Dorsolateral prefrontal cortex (tissue), 122 donors: ENCODE measurements at places on chromosomes 7 and 10.

- no peak for DNase-seq
These were observed 7.4 kb downstream of the NRCAM start for GRCh38 chr7:108448584-108449505.

DNA sequence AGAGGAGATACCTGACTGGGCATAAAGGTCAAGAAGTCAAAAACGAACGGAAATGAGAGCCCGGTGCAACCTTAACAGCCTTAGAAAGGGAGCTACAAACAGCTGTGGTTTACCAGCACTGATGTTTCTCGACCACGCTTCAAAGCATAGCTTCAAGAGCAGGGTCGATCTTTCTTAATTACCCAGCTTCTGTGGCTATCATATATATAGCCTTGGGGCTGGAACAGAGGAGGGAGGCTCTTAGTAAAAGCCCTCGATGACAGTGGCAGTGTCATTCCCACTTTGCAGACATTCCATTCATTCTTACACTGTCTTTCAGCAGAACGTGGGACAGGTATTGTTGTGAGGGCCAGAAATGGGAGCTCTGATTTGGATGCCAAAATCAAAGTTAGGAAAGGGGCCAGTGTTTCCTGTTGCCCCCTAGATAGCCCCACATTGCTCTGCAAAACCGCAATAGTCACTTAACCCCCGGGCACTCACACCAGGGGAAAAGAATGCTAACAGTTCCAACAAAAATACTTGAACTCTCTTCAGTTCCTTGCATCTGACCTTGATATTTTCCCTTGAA lies 141.5 kb downstream of the MTPAP start:
- no peak for DNase-seq

GRCh38 chr7:79268730-79269129 lies 184.7 kb downstream of the MAGI2 start:
- no peak for DNase-seq

- no peak for DNase-seq
These were observed 1.1 kb upstream of the TNKS2 start for GRCh38 chr10:91797048-91797690.

DNA sequence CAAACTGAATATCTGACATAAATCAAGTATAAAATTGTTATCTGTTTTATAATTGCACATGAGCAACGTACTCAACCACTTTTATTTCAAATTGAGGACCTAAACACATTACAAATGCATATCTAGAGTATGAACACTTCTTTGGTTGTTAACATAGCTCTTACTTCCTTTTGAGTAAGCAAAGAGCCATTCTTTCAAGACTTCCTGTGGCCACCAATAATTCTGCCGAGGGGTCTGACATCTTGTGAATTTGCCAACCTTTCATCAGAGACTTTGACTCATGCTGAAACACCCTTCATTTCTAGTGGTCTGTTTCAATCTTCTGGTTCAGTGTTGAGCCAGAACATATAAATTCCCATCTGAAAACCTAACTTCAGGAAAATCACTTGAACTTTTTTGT lies 59.4 kb downstream of the CDK14 start:
- DNase-seq = no peak

- peak; percentile 57 for DNase-seq
These were observed 26.1 kb upstream of the GPAM start for GRCh38 chr10:112209684-112210131.

DNA sequence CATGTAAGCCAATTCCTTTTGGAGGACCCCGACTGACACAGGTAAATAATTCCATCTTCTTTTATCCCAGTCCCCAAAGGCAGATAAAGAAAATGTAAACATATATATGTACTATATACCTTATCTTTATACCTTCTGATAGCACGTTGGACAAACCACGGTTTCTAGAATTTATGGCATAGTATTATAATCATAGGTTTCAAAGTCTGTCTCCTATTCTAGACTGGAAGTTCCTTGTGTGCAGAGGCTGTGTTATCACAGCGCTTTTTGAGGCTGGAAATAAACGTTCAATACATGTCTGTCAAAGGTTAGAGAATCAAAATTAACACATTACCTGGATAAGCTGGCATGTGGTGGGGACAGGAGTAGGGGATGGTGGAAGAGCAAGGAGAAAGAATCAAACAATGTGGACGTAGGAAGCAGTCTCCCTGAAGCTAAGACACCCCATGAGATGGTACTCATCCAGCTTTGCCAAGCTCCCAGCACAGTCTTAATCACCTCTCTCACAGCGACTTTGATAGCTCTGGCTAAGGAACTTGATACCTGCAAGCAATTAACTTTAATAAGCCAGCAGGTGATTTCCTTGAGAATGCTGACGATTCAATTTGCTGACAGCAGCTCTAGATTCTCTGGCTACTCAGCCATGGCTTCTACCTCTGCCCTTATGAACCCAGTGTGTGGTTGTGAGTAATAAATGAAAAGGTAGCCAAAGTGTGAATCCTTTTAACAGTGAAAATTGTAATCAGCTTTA lies 208.4 kb upstream of the LRRTM3 start:
- DNase-seq = no peak

- DNase-seq = no peak
These were observed 203.9 kb upstream of the CHRM2 start for GRCh38 chr7:136664537-136664936.

GRCh38 chr7:122710916-122711315 lies 8.2 kb upstream of the RNF148 start:
- DNase-seq = no peak

GRCh38 chr7:55134786-55135185 lies 116.0 kb downstream of the EGFR start:
- no peak for DNase-seq

GRCh38 chr7:32533276-32534029 lies 38.2 kb downstream of the AVL9 start:
- DNase-seq = no peak

DNA sequence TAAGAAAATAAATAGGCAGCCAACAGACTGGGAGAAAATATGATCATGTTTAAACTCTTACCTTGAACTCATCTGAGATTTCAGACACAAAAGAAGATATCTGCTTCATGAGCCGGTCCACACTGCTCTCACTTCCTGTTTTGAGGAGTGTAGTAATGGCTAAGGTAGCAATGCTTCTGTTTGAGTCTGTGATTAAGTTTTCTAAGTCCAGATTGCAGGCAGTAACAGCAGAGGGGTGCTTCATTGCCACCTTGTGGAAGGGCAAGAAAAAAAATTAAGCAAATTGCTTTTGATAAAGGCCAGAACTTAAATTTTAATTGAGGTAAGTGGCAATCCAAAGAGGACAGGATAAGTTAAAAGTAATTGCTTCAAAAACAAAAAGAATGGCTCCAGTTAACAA lies 69.1 kb downstream of the MEST start:
- DNase-seq = no peak

DNA sequence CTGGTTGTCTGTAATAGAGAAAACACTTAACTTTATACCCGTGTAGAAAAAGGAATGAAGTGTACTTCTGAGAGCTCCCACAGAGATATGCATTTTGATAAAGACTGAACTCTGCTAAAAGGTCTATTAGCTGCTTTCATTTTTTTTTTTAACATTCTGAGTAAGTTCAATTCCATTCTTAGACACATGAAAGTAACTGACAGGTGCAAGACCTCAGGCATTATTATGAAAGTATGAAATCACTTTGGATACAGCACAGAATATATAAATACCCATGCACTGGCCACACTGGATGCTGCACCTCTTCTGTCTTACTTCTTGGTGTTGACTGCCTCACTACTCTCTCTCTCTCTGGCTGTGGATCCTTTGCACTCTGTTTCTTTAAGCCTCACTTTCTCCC lies 46.2 kb downstream of the VWDE start:
- DNase-seq = no peak

DNA sequence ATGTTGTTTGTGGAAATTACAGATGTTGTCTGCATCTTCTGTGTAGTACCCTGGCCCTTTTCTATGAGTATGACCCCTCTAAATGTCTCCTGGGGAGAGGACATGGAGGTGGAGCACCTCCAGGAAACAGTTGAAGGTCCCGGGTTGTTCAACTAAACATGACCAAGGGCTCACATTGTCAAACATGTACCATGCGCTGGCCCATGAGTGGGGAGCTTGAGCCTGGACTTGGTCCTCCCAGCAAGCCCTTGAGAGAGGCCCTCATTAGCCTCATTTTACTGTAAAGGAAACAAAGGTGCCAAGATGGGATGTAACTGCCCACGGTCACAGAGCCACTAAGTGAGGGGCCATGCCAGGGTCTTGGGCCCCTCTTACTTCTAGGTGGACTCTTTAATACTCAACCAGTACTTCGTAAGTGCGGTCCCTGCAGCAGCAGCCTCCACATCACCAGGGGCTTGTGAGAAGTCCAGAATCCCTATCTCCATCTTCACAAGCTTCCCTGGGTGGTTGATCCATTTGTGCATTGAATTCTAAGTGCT lies 31.2 kb downstream of the C10orf71 start:
- no peak for DNase-seq

GRCh38 chr10:44261296-44261695 lies 123.6 kb downstream of the CXCL12 start:
- no peak for DNase-seq

DNA sequence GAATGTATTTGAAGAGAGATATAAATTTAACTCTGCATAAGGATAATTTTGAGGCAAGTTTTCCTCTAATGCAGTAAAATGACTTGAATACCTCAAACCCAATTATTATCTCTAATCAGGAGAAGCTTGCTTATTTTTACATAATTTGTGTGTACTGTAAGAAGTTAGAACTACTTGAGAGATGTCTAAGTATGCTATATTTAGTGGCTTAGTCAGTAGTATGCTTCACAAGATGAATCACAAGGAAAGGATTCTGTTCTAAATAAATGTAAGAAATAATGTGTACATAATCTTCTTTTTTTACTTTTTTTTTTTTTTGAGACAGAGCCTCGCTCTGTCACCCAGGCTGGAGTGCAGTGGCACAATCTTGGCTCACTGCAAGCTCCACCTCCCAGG lies 13.7 kb downstream of the PHTF2 start:
- DNase-seq = no peak

- no peak for DNase-seq
These were observed 102.6 kb downstream of the CPXM2 start for GRCh38 chr10:123788981-123789380.

DNA sequence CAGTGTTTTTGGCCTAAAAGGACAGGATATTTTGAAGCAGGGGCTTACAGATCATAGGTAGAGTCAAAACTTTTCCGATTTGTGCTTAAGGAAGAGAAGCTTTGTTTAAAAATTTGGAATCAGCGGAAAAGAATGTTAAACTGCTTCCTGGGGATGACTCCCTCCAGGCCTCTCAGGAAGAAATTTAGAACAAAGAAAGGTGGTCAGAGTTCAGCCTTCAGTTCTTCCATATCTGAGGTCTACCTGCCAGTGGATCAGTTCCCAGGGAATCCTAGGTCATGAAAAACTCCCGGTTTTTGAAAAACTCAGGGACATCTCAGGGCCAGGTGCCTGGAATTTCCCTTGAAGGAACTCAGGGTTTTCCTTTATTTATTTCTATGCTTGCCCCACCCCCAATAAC lies 100.3 kb downstream of the MCU start:
- DNase-seq = no peak

- DNase-seq = no peak
These were observed 1.4 kb upstream of the MUC17 start for GRCh38 chr7:101018271-101019167.

GRCh38 chr10:110972231-110973134 lies 53.1 kb downstream of the SHOC2 start:
- DNase-seq = no peak

GRCh38 chr10:131830446-131831130 lies 70.2 kb upstream of the PPP2R2D start:
- no peak for DNase-seq

DNA sequence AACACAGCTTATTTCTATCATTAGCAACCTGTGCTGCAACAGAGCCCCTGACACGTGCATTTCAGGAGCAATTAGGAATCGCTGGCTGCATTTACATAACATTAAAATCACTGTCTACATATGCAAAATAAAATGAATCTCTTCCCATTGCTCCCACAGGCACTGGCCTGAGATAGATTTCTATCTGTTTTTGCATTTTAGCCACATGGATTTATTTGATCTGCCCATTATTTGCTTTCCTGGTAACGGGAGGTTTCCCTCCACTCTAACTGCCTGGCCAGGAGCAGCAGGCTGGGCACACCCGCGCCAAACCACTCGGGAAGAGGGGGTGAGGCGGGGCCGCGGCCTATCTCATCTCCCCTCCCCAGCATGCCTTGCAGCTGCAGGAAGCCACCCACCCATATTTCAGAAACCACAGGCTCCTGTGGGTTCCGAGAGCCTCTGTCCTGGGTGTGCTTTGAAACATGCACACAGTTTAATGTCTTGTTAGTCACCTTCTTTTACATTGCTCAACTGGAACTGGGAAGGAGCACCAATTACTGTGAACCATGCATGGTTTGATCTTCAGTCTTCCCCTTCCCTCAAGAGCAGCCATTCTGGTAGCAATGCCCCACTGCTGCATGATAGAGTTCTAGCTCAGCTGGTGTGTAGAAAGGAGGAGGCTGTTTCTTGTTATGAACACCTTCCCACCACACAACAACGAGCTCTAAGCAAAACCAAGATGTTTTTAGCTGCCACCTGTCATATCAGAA lies 37.7 kb upstream of the IKZF1 start:
- DNase-seq = no peak

GRCh38 chr7:113796557-113796956 lies 122.3 kb downstream of the PPP1R3A start:
- no peak for DNase-seq

DNA sequence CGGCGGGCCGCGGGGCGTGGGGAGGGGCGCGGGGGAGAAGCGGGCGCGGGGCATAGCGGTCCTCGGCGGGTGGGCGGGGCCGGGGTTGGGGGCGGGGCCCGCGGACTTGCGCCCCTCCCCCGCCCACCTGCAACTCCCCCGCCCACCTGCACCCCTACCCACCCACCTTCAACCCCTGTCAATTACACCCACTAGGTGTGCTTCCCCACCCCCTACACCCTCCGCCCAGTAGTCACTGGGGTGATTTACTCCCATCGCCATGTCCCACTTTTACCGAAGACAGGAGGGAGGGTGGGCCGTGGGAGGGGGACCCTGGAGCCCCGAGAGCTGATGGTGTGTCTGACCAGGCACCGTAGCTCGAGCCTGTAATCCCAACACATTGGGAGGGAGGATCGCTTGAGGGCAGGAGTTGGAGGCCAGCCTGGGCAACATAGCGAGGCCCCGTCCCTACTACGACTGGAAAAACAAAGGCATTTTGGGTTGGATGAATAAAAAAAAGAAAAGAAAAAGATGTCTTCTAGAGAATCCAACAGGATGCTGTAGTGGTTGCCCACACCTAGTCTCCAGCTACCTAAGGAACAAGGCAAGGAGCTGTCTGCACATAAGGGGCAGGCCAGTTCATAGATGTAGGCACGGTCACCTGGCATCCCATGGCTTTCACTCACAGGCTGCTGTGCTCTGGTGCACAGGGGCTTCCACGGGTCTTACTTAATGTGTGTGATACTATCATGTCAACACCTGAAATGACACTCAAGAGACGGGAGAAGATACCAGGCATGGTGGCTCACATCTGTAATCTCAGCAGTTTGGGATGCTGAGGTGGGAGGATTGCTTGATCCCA lies 761 bp downstream of the KCTD7 start:
- DNase-seq = peak; percentile 38
